NCI-H1092 treated with DMSO at 0.1 percent for 48 hours (cell line): ENCODE measurements at places on chromosomes 11 and 22.

- DNase-seq = no peak
Observed at GRCh38 chr11:2132874-2133240, 6.3 kb downstream of the IGF2 start.

- DNase-seq = no peak
Observed at GRCh38 chr11:102192349-102193066, 82.3 kb downstream of the YAP1 start.

DNA sequence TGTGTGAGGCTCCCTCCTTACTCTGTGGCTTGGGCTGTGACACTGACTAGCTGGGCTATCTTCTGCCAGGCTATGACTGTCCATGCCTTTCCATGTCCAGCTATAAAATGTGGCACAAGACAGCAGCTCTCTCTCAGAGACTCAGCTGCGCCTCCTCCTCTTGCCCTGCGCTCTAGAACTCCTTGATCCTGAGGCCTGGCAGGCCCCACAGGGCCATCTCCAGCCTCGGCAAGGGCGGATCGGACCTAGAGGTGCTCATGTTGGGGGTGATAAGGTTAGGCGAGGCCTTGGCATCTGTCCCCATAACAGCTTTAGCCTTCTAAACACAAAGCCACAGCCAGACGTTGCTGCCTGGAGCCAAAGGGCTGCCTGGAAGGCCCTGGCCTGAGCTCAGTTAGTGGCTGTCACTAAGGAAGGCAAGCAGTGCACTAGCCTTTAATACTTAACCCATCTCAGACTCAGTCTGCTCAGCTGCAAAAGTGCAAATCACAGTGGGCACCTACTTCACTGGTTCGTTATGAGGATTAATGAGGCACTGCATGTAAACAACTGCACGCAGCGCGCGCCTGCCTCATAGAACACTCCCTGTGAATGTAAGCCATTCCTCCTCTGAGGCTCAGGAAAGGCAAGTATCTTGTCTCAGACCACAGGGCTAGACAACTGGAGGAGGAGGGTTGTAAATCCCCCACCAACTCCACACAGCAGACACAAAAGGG is 1.2 kb downstream of the GUCD1 start:
- DNase-seq = peak; percentile 23

GRCh38 chr11:65003282-65003681 is 6.5 kb upstream of the BATF2 start:
- no peak for DNase-seq

GRCh38 chr11:6574816-6575715 is 28.4 kb downstream of the RRP8 start:
- no peak for DNase-seq
